ENCODE measurements at places on chromosomes 1 and 21.
A peak's percentile ranks its signal among the peaks of the same experiment; 100 is the strongest.

DNA sequence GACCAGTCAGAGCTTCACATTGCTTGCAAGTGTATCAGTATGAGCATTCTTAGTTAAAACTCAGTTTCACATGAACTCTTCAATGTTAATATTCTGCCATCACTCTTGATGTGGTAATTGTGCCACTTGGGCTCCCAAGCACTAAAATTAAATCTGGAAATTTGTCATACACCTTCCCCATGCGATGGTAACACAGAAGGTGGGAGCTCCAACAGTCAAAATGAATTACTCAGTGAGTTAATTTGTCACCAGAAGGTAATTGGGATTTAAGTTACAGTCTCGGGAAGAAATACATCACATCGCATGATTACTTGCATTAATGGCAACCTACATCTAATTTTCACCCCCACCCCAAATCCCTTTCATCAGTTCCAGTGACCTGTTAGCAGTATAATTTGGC is 376.5 kb upstream of the DAB1 start:
- DNase-seq: no peak

- no peak for DNase-seq
Measured at GRCh38 chr1:198798923-198799386, 160.1 kb downstream of the PTPRC start.

- peak; percentile 48 for DNase-seq
Measured at GRCh38 chr1:33429856-33430691, 821 bp downstream of the PHC2 start.

- DNase-seq: no peak
Measured at GRCh38 chr1:67716800-67717199, 31.8 kb downstream of the GADD45A start.

- no peak for DNase-seq
Measured at GRCh38 chr1:232878086-232878485, 72.3 kb upstream of the NTPCR start.

DNA sequence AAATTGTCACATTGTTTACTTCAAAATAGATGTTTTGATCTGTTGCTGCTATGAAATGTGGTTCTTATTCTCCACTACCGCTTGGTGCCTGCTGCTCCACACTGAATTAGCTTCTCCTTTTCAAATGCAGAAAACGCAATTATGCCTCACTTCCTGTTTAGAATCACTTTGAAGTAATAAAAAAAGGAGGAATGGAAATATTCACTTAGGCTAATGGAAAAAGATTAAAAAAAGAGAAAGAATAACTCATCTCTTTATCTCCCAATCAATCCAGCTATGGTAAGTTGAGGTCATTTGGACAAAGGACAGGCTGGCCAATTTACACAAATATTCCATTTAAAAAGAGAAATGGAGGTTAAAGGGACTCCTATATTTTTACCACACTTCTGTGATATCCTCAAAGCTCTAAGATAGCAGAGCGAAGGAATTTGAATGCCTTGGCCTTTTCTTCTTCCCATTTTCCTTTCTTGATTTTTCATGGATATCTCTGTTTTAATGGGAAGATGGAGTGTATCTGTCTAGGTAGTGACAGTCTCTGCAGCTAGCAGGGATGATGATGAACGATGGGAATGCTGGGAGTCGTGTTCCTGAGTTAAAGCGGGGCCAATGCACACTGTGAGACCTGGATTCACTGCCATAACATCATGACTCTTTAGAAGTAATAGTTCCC is 35.7 kb downstream of the RGS5 start:
- no peak for DNase-seq

DNA sequence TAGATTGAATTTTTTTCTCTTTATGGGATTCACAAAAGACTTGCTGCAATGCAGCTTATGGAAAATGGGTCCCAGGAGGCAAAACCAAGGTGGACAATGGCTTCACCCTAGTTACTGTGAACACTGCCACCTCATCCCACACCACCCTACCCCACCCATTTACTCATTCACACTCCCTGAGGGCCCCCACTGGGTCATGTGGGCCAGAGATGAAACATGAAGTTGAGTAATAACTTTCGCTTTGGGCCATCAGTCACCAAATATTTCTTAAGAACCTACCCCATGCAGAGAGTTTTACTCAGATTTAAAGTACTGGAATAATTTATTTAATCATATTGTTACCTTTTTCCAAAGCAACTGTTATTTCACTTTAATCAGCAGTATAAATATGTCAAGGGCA is 191.8 kb downstream of the TPR start:
- no peak for DNase-seq

GRCh38 chr1:206809504-206810084 is 37.3 kb upstream of the IL10 start:
- no peak for DNase-seq

- no peak for DNase-seq
Measured at GRCh38 chr1:87077959-87078639, 163.7 kb downstream of the HS2ST1 start.

GRCh38 chr1:110645821-110646735 is 28.7 kb downstream of the KCNA3 start:
- no peak for DNase-seq

Measured in frontal cortex (tissue), 4 donors.